Activated naive CD8-positive, alpha-beta T cell treated with anti-CD3 and anti-CD28 coated beads, Interleukin-2, amount 50 U/mL, for 24 hours (primary cell): ENCODE measurements at places on chromosomes 13 and 19.

DNA sequence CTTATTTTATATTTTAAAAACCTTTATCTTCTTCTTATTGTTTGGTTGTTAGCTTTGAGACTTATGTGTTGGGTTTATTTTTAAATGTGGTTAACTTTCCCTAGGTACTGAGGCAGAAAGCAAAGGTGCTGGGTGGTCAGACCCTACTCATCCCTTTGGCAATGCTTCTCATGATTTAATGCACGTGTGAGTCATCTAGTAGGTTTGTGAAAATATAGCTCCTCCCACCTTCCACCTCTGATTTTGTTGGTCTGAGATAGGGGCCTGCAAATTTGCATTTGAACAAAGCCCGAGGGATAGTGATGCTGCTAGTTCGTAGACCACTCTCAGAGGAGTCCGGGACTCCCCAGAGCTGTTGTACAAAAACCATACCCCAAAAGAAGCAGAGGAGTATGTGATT lies 771.3 kb upstream of the ARGLU1 start:
- DNase-seq, result no peak

DNA sequence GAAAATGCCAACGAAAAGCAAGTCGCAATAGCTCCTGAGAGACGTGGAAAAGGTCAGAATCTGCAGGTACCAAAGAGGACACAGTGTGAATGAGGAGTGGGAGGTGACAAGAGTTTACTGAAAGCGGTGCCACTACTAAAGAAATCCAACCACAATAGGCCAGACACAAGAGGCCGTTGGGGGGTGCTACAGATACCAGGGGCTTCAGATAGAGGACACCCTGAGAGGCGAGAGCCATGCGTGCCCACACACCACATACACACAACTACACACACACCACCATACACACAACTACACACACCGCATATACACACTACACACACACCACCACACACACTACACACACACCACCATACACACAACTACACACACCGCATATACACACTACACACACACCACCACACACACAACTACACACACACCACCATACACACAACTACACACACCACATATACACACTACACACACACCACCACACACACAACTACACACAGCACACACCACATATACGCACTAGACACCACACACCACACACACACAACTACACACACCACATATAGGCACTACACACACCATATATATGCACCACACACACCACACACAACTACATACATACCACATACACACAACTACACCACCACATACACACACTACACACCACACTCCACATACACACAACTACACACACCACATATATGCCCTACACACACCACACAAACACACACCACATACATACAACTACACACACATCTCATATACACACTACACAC lies 28.5 kb downstream of the CRYL1 start:
- no peak for DNase-seq

DNA sequence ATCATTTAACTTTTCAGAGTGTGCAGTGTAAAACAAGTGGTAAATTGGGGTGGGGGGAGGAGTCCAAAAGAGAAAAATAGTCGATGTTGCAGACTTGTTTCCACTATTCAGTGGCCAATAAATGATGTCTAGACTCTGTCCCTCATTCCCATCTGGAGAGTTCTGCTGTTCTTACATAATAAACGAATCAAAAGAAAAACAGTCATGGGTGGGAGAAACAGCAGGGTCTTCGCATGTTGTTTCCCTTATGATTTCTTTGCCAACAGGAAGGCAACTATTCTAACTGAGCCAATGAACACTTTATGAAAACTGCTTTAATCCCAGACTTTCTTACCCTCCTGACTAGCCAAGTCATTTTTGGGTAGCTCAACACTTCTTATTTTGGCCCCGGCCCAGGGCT lies 615.5 kb downstream of the FGF9 start:
- no peak for DNase-seq

DNA sequence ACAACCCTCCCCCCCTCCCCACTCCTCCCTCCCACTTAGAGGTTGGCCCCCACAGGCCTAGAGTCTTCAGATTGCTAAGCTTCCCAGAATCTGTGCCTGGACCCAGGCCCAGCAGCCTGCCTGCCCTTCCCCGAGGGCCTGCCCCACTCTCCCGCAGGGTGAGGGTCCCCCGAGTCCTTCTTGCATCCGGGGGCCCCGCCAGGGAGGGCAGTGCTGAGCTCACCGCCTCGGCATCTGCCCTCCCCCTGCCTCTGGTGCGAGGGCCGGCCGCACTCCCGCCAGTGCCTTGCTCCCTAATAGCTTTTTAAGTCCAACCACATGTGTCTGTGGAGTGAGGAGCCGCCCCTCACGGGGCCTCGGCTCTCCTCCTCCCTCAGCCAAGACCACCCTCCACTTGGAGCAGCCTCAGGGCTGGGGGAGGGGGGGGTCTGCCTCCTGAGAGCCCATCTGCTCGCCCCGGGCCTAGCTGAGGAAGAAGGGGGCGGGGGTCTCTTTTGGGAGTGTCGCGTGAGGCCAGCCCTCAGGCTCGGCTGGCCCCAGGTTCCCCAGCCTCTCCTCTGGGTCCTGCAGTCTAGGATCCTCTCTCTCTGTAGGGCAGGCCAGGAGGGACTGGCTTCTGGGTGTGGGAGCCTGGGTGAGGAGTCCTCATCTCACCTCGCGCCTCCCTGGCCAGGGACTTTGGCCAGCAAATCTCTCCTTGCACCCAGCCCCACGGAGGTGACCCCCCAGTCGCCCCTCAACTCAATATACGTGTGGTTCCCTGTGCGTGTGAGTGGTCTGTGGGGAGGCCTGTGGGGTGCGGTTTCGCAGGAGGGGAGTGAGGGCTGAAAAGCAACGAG lies 47.2 kb downstream of the LYL1 start:
- DNase-seq, result no peak

GRCh38 chr19:58304748-58305064 lies 471 bp upstream of the ERVK3-1 start:
- DNase-seq, result no peak

DNA sequence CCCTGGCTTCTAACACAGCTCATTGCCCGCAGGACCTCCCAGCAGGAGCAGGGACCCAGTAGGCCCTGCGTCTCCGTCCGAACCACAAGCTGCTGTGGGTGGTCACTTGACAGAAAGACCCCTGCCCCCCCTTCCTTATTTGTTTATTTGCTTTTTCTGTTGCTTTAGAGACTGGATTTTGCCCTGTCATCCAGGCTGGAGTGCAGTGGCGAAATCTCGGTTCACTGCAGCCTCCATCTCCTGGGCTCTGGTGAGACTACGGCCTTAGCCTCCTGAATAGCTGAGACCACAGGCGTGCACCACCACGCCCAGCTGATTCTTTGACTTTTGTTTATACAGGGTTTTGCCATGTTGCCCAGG lies 7.6 kb upstream of the PTBP1 start:
- DNase-seq, result no peak

- no peak for DNase-seq
Observed at GRCh38 chr19:5089283-5089682, 120.4 kb downstream of the KDM4B start.

DNA sequence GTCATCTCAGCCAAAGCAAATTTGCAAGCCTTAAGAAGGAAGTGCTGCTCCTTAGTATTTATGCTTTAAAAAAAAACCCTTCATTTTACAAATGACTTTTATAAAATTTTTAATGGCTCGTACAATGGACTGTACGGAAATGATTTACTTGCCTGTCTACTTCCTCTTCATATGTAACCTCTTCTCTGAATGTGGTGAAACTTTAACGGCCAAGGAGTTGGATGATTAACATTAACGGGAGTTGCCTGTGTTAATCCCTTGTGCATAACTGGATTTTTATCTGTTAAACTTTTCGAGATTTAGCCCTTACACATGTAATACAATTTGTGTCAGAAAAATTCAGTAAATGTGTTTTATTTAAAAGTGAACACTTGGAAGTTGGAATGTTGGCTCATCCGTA lies 429.4 kb downstream of the TBC1D4 start:
- no peak for DNase-seq

DNA sequence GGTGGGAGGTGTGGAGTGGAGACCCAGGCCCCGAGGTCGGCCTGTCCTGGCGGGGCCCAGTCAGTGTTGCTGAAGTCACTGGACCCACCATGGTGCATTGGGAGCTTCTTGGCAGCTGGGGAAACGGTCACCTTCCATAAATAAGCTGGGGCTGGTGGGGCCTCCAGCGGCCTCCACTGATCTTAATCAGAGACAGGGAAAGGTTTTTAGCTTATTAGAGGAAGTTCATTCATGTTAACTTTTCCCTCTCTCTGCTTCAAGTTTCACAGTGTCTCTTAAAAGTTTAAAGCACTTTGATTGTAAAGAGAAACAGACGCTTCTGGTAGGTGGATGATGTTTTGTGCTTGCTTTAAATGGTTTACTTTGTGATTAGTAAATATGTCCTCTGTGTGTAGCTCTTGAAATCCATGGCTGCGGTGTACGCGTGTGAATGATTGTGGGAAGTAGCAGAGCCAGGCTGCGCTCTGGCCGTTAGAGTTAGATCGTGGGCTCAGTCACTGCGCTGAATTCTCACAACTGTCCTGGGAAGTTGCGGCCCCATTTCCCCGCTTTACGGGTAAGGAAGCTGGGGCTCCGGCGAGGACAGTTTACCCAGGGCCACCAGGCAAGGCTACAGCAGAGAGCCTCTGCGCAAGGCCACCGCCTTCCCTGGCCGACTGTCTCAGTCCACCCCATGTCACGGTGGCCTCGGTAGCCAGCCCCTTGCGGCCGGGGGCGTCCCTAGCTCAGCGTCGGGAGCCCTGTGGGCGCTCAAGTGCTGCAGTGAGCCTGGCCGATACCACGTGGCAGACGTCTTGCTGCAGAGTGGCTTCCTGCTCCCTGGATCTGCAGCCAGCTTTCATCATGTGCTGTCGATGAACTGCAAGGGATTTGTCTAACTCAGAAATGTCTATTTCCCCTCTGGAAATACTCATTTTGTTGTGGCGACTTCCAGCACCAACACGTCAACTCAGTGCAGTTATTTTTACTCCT lies 16.5 kb upstream of the NDUFS7 start:
- DNase-seq, result no peak

- DNase-seq, result no peak
Observed at GRCh38 chr19:47022541-47023447, 3.2 kb downstream of the NPAS1 start.

DNA sequence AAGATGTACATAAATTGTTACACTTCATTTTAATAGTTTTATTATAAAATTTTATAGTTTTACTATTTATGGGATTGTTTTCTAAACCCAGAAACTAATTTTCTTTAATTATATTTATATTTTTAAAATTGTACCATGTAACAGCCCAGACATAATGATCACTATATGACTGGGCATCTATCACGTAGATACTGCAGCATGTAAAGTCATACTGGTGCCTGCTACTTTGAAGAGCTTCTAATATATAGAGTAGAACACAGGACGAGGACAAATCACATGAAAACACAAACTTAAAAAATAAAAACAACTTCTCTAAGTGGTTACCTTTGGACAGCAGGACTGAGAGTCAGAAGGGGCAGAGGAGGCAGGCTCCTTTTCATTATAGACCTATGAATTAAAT lies 5.3 kb downstream of the ELF1 start:
- DNase-seq, result no peak

DNA sequence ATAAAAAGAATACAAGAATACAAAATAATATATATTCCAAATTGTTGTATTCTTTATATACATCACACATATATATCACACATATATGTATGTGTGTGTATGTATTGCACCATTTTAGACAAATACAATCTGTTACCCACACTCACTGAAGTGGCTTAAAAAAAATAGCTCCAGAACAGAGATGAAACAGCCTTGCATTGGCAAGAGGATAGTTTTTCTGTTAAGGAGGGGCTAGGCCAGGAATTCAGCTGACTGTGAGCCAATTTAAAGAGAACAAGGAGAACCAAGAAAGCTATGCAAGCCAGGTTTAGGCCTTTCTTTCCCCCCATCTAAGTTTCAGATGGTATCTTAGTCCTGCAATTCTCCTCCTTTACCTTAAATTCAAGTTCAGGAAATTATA lies 257.5 kb downstream of the MZT1 start:
- DNase-seq, result no peak

GRCh38 chr13:46179491-46179908 lies 2.5 kb downstream of the LCP1 start:
- DNase-seq, result peak; percentile 78

GRCh38 chr19:42325308-42325895 lies at the start of gene MEGF8:
Gene MEGF8, plus strand, starts transcription at chr19:42325635. Its CDS starts 609 bp downstream, at chr19:42326244.
- peak; percentile 98 for DNase-seq

GRCh38 chr19:58575183-58576041 lies 2.3 kb upstream of the MZF1 start:
- peak; percentile 85 for DNase-seq

DNA sequence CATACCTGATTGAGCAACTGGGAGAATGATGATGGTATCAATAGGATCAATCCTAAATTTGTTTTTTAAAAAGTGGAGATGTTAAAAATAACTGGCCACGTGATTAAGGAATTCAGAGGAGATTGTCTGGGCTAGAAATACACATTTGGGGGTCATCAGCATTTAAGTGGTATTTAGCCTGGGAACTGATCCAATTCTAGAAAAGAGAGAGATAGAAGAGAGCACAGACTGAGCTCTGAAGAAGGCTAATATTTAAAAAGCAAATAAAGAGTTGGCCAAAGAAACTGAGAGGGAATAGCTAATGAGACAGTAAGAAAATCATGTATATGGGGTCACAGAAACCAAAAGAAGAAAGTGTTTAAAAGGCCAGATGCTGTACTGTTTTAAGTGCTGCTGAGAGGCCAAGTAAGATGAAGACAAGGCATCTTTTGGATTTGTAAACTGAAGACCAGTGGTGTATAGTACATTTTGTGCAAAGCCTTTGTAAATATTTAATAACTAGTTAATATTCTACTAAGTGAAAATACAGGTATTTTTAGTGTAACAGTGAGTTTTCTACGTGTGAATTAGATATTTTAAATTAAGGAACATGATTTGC lies 40.2 kb downstream of the UBL3 start:
- no peak for DNase-seq

DNA sequence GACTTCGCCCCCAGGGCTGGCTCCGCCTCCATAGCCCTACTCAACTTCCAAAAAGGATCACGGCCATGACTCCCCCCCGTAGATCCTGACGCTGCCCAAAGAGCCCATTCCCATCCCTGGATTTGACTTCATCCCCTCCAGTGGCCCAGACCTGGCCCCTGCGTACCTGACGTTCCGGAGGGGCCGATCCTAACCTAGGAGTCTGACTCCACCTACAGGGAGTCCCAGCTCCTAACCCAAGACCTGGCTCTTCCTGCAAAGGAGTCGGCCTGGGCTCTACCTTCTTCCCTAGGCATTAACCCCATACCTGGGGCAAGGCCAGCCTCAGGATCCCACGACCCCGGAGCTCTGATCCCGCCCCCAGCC lies 10.8 kb downstream of the STAP2 start:
- DNase-seq, result no peak
